ENCODE measurements at places on chromosomes 11 and 22.
A peak's percentile ranks its signal among the peaks of the same experiment; 100 is the strongest.

- DNase-seq: no peak
These were observed 4.2 kb downstream of the STARD10 start for GRCh38 chr11:72789493-72790131.

- DNase-seq: no peak
These were observed 48.6 kb downstream of the PISD start for GRCh38 chr22:31613286-31613903.

GRCh38 chr22:50183141-50183971 lies 2.4 kb upstream of the TRABD start:
- DNase-seq: no peak

- peak; percentile 53 for DNase-seq
These were observed 679 bp upstream of the SSH3 start for GRCh38 chr11:67302571-67303131.

DNA sequence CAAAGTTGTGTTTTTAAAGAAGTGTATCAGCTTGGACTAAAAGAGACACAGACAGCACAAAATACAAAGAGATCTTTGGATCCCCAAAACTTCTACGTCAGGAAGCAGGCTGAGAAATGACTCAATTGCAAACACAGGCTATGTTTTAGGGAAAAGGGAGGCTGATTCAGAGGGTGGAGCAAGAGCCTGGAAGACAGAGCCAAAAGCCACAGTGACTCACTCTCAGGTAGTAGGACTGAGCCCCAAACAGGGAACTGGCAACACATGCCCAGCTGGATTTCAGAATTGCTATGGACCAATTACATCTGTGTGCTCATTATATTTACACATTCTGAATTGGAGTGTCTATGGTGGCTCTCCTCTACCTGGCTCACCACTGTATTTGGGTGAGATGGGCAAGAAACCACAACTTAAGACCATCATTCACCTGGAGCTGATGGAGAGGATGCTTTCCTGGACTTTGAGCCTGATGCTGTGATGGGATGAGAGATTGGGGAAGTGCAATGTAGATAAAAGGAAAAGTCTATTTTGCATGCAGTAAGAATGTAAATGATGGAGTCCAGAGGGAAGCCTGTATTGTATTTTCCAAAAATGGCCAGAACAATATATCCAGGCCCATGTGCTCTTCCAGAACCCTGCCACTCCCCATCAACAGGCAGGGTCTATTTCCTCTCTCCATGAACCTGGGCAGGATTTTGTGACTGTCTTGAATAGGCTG lies 20.8 kb upstream of the LINC01488 start:
- no peak for DNase-seq

DNA sequence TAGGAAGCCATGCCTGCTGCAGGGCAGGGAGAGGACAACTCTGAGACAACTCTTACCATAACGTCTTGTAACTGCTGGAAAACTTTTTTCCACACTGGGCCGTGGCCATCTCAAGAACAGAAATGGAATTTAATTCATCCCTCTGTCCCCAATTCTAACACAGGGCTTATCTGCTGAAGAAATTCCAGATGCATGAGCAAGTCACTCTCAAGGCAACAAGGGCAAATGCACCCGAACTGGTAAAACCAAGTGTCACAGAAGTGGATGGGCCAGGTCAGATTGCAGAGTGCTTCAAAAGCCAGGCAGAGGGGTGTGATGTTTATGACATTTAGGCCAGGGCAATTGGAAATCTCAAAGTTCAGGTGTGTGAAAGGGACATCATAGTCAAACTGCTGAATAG lies 7.4 kb downstream of the SMPD1 start:
- no peak for DNase-seq

DNA sequence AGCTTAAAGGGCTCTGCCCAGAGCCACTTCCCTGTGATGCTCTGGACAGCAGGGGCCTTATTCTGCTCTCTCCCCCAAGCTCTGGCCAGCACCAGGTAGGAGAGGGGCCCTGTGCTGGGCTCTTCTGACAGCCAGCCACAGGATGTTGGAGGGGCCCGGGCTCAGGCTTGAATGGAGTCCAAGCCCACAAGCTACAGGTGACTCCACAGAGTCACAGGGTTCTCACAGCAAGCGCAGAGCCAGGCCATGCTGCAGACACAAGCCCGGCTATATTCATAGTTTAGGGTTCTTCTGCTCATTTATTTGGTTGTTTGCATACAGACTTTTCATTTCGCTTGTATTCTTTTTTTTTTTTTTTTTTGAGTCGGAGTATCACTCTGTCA lies 1392.8 kb downstream of the BRD1 start:
- no peak for DNase-seq

DNA sequence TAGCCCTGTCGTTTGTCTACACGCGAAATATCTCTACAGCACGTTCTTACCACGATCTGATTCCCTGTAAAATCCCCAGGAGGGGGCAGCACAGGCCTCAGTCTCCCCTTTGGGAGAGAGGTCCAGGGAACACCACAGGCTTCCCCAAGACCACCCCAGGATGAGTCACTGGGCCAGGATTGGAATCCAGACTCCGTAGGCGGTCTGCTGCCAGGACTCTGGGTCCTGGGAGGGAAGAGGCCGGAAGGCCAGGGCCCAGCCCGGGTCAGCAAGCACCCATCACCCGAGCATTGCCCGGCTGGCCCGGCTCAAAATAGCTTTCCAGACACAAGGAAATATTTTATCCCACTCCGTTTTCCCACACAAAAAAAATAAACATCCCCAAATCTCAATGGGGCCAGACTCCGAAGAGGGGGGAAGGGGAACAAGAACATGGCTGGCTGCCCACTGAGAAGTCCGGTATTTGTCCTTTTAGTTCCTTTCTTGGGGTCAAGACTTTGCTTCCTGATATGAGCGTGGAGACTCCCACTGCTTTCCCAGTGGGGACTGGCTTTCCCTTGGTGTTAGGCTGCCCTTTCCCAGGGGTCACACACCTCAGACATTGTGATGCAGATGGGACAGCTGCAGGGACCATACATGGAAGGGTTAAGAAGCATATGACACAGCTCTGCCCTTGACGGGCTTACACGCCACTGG lies 91.3 kb downstream of the LRRC32 start:
- DNase-seq: no peak

DNA sequence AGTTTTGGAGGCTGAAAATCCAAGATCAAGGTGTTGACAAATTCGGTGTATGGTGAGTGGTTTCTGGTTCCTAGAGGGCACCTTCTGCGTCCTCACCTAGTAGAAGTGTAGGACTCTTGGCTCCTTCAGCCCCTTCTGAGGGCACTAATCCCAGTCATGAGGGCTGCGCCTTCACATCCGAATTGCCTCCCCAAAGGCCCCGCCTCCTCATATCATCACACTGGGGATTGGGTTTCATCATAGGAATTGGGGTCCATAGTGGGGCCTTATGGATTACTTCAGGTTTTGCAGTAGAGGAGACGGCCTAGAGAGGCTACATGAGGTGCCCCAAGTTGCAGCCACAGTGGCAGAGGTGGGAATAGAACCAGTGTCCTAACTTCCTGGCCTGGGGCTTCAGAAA lies 87.1 kb downstream of the CEP164 start:
- DNase-seq: no peak

DNA sequence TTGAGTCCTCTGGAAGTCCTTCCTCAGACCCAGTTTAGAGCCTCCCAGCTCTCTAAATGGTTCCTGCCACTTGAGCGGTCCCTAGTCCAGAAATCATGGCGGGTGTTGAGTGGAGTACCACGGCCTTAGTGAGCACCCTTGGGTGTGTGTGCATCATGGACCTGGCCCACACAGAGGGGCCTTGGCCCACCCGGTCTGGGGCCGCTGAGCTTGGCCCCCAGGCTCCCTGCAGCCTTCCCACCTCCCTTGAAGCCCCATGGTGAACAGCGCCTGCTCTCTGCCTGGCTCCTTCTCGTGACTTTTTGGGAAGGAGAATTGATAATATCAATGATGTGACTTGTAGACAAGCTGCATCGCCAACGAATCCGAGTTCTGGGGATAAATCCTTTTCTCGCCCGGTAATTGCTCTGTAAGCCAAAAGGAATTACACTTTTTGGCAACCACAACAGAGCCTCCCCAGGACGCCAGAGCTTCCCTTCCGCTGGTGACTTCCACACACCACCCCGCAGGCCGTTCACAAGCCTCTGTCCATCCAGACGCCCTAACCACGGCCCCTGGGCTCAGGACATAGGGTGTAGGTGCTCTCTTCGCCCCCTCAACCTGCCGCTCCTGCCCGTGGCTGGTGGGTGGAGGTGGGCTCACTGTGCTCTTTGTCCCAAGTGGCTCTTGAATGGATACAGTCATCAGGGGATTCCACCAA lies 93.8 kb downstream of the NECTIN1 start:
- no peak for DNase-seq

DNA sequence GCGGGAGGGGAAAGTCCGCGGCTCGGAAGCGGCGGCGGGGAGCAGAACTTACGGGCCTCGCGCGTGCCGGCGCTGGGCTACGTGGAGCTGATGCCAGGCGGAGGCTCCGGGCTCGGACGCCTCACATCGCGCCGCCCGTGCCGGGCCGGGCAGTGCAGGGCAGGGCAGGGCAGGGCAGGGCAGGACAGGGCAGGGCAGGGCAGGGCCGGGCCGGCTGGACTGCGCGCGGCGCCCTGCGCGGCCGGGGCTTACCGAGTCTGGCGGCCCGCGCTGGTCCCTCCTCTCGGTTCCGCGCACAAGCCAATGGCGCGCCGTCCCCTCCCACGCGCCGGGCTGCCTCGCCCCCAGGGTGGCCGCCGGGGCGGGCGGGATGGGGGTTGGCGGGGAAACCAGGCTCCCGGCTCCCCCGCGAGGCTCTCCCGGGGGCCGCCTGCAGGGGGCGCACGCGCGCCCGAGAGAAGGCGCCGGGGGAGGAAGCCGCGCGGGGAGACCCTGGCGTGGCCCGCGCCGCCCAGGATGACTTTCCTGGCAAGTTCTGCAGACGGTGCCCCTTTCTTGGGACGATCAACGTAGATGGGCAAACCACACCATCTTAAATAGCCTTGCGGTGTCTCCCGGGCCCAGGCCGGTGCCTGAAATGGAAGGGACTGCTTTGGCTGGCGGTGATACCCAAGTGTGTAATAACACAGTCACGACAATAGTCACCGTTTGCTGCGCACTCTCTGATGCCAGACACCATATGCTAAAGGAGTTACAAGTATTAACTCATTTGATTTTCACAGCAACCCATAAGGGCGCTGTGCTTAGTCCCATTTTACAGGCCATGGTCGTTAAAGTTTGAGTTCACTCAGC lies at the start of gene TP53I11:
Gene TP53I11 (minus strand): TSS at position 259 of the 852 bp plus-strand sequence. CDS start 12,548 bp downstream, outside the sequence.
- peak; percentile 60 for DNase-seq

GRCh38 chr11:69193629-69194028 lies 37.9 kb downstream of the SMIM38 start:
- DNase-seq: no peak

DNA sequence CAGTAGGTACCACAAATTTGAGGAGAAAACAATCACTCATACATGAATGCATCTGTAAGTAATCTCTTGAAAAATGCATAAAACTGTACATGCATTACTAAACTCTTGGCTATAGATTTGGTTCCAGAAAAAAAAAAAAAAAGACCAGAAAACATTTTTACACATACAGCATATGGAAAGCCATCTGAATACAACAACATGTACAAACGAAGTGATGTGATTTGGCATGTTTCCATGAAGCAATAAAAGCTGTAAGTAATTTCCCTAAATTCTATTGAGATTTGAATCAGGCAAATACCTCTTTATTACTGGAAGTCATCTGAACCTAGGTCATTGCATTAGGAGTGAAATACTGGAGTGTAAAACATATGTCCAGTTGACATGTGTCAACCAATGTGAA lies 31.9 kb upstream of the ZC3H12C start:
- DNase-seq: no peak

DNA sequence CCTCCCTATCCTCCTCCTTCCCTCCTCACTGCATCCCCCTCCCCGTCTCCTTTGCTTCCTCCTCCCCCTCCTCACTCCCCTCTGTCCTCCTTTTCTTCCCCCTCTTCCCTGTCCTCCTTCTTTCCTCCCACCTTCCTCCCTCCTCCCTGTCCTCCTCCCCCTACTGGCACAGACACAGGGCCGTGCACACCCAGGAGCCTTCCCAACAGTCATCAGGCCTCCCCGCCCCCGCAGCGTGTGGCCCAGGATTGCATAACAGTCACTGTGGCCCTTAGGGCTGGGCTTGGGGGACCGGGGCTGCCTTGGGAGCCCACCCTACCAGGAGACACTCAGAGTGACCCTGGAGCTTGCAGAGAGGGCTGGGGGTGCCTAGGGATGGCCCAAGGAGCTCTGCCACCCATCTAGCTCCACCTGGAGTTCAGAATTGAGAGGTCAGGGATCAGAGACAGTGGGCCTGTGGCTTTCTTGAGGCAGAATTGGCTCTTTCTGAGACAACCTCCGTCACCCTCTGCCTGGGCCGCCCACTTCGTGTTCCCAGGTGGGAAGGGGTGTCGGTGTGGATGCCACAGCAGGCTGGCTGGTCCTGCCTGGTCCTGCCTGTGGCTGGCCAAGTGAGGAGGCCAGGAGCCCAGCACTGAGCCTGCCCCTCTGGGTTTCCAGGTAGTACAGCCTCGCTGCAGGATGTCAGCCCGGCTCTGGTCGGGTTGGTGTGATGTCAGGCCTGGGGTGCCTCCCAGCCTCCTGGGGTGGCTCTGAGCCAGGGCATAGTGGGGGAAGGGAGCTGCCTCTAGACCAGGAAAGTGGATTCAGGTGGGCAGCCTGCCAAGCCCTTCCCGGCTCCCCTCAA lies 1.6 kb downstream of the SPI1 start:
- no peak for DNase-seq

- no peak for DNase-seq
These were observed 22.9 kb downstream of the RPUSD4 start for GRCh38 chr11:126188332-126189108.

- no peak for DNase-seq
These were observed 84.6 kb upstream of the PHOX2A start for GRCh38 chr11:72328366-72329224.

GRCh38 chr11:12808519-12808918 lies 134.3 kb downstream of the TEAD1 start:
- DNase-seq: no peak

- DNase-seq: no peak
These were observed 48.7 kb downstream of the KCNQ1OT1 start for GRCh38 chr11:2651054-2651617.

GRCh38 chr22:25827415-25827814 lies 85.4 kb downstream of the MYO18B start:
- no peak for DNase-seq

DNA sequence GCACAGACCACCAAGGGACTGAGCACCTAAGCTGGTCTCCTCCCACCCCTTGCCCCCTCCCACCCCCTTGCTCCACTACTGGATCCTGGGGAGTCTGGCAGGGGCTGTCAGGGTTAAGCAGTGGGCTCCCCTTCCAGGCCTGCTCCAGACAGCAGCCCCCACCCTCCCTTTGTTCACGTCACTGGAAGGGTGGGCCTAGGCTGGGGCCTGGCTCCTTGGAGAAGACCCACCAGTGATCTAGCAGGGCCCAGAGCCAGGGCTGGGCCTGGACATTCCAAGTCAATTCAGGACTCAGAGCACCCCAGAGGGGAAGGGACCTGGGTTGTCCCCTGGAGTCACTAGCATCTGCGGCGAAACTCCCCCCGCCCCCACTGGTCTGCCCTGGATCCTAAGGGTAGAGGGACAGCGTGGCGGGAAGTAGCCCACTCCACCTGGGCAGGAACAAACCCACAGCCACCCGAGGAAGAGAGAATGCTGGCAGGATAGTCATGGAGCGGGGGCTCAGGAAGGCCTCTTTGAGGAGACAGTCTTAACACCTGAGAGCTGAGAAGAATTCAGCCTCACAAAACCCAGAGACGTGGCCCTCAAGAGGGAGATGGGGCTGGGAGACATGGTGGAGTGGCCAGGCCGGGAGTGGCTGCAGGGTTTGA lies 45.8 kb downstream of the IGLL1 start:
- DNase-seq: no peak

Measured in ACHN (cell line).